ENCODE measurements at places on chromosomes 16 and 17.

DNA sequence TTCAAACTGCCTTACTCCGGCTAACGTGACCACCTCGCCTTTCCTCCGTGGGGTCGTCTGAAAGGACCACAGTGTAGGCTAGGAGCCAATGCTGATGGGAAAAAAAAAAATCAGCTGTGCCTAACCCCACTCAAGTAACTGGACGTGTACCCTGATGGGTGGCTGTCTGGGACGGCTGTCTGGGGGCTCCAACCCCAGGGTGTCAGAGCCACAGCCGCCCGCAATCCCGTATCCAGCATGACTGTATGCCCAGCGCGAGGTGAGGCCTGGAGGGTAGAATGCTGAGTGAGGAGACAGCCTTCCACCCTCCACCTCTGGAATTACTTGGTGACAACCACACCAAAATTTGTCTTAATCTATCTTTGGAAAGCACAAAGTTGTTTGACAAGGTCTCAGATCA, 2.8 kb downstream of the CSNK1D start:
- no peak for DNase-seq

DNA sequence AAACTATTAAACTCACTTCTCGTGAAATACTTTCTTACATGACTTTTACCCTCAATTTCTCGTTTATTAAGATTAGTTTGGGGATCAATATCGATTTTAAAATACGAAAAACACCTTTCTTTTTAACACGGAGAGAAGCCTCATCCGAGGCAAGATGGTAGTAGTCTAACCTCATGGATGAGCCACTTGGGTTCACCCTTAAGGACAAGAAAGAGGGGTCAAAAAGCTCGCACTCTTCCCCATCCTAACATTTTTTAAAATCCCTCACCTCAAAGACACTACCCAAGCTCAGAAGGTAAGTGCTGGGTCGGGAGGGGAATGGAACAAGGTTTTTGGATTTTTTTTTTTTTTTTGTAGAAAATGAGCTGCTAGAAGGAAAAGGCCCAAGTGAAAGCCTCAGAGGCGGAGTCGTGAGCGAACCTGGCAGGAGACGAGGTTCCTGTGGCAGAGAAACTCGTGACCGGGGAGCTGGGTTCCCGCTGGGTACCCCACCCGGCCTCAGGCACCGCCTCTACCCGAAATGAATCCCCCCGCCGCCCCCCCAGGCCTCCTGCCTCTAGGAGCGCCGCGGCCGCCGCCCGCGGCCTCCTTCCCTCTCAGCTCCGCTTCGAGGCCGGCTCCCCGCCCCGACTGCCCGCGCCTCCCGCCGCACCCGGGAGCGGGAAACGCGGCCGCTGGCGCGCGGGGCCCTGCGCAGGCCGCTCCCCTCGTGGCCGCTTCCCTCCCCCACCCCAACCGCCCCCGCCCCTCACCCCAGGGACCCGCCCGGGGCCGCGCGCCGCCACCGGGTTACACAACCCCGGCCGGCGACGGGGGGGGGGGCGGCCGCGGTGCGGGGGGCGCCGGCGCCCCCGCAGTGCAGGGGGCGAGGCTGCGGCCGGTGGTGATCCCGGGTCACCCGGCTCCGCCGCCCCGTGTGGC, 1.6 kb downstream of the NUFIP2 start:
- DNase-seq: peak; percentile 65

- no peak for DNase-seq
These were observed 189.4 kb downstream of the CCT6B start for GRCh38 chr17:34771891-34772290.

- peak; percentile 92 for DNase-seq
These were observed 33.7 kb downstream of the DDX19A start for GRCh38 chr16:70380248-70380918.

DNA sequence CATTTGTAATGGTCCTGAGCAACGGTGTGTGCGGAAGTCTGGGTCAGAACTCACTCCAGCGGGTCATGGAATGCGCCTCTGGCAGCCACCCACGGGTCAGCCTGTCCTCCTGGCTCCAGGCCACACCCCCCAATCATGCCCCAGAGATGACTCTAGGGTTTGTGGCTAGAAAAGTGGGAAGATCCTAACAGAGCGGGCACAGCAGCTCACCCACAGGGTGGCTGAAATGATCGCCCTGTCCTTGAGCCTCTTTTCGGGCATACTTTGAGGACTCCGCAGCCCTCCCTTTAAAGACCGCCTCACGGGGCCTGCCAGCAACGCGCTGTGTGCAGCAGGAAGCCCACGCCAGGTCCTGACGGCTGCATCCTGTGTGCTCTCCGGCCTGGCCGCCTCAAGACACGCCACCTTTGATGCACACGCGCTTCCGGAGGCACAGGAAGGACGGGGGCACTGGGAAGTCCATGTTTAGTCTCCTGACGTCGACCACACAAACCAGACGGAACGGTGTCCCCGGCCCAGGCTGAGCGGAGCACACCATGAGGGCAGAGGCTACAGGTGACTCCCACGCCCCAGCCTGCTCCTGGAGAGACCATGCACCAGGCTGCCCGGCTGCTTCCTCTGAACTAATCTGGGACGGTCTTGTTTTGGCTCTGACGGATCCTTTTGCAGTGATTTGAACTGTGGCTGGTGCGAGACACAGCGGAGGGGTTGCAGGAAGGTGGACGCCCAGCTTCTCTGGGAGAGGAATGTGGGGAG, 92.9 kb downstream of the TBC1D16 start:
- DNase-seq: peak; percentile 28

GRCh38 chr16:67537270-67537635, 8.6 kb downstream of the RIPOR1 start:
- peak; percentile 58 for DNase-seq

DNA sequence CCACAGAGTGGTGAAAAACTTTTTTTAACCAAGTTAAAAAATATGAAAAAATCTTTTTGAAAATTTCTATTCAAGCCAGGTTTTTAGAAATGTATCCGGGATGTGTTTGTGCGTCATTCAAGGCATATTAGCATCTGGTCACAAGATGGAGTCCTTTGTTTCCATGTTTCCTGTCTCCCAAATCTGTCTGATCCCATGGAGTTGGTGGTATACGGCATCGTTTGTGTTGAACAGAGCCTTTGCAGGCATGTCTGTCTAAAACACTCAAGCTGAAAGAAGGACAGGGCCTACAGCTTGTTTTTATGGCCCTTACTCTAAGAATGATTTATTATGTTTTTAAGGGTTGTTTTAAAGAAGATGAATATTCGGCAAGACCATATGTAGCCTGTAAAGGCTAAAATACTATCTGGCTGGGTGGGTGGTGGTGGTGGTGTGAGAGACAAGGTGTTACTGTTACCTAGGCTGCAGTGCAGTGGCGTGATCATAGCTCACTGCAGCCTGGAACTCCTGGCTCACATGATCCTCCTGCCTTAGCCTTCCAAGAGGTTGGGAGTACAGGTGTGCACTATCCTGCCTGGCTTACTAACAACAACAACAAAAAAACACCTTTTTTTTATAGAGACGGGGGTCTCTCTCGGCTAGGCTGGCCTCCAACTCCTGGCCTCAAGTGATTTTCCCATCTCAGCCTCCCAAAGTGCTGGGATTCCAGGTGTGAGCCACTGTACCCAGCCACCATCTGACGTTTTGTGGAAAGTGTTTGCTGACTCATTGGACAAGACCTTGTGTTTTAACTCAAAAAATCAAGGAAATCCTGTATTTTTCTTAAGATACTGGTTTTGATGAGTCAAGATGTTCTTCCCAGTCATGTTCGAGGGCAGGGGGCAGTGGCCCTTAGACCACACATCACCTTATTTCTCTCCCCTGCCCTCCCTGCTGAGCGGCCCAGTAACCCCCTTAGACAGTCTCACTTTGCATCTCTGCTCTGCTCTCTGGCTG, 52.2 kb downstream of the NDE1 start:
- DNase-seq: no peak

- no peak for DNase-seq
These were observed 37.9 kb upstream of the SMIM36 start for GRCh38 chr17:55549140-55549539.

DNA sequence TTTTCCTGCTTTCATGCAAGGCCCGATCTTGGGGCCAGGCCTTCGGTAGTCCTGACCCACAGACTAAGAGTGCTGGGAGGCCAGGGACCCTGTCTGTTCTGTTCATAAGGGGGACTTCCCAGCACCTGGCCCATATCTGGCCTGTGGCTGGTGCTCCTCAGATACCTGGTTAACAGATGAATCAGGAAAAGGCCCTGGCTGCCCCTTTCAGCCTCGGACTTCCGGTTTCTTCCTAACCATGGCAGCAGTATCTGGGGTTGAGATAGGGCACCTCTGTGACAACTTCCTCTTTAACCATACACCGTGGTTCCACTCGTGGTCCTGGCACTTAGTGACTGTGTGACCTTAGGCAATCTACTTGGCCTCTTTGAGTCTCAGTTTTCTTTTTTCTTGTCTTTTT, 18.4 kb downstream of the PLCG2 start:
- no peak for DNase-seq

- DNase-seq: no peak
These were observed 24.2 kb downstream of the SGSH start for GRCh38 chr17:80195671-80196529.

DNA sequence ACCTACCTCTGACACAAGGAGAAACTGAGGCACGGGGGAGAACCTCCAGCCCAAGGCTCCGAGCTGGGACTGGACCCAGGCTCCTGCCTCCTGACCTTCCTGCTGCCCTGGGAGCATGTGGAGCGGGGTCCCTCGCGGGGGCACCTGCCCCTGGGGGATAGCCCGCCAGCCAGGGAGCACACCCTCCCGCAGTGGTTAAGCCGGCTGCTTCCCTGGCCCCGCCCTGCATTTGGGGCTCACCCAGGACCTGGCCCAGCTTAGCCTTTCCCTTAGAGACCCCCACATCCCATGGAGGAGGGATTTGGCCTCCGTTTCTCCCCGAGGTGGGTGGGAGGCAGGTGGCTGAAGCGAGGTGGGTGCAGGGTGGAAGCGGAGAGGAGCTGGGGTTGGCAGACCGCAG, 1.8 kb upstream of the CDH15 start:
- DNase-seq: no peak

DNA sequence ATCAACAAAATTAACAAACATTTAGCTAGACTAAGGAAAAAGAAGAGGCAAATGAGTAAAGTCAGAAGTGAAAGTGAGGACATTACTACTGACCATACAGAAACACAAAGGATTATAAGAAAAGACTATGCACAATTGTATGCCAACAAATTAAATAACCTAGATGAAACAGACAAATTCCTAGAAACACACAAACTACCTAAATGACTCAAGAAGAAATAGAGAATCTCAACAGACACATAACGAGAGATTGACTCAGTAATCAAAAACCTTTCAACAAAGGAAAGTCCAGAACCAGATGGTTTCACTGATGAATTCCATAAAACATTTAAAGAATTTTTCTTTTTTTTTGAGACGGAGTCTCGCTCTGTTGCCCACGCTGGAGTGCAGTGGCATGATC, 35.7 kb upstream of the MYLK3 start:
- DNase-seq: no peak

GRCh38 chr16:81401035-81401950, 43.3 kb upstream of the CMIP start:
- DNase-seq: peak; percentile 30

DNA sequence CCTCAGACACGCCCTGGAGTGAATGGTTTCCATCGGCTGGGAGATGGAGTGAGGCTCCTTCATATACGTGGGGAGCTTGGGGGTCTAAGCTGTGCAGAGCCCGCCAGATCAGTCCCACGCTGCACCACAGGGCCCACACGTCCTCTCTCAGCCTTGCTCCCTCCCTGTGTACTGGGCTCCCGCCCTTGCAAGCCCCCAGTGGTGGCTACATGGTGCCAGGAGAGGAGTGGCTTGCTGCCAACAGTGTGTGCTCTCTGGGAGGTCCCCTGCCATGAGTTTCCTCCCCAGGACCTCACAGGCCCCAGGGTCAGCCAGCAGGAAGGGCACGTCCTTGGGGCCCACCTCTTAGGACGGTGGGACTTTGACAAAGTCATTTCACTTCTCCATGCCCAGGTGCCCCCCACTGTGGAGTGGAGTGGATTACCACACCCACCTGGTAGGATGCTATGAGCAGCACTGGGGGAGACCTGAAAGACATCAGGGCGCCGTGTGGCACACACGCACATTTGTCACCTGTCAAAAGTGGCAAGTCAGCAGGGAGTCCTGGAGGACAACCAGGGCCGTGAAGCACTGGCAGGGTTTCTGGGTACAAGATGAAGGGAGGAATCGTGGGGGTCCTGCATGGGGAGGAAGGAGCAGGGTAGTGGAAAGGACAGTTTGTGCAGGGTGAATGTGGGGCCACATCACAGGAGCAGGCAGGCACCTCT, 13.7 kb downstream of the SLC5A10 start:
- DNase-seq: no peak

- no peak for DNase-seq
These were observed 1427.3 kb downstream of the CDH8 start for GRCh38 chr16:60608971-60609370.

DNA sequence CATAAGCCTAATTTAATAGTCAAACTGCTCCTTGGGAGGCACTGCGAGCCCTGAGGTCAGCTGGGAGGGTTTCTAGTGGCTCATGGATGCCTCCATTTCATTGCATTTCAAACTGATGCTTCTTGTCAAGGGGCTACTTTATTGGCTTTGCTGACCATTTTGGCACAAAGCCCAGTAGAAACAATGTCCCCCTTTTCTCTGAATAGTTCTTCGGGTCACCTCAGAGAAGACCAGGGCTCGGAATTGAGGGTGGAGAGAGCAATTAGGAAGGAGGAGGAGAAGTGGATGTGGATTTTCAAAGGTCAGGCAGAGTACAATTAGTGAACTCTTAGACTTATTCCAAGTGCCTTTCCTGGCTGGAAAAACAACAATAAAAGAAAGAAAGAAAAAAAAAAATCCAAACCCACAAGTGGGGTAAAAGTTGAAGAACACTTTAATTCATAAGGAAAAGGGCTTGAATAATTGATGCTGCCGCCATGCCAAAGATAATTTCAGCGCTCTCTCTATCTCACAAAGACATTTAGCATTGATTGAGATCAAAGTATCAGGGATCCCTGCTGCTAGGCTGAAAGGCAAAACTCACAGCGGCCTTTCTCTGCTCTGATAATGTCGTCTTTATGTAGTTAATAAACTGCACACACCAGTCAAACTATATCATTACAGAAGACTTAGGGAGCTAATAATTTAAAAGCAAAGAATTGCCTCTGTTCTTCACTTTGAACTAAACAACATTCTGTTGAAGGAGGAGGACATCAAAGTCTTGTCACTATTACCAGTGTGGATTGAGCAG, 122.7 kb downstream of the RGS9 start:
- no peak for DNase-seq

GRCh38 chr17:79159926-79160325, 85.3 kb downstream of the ENGASE start:
- no peak for DNase-seq

DNA sequence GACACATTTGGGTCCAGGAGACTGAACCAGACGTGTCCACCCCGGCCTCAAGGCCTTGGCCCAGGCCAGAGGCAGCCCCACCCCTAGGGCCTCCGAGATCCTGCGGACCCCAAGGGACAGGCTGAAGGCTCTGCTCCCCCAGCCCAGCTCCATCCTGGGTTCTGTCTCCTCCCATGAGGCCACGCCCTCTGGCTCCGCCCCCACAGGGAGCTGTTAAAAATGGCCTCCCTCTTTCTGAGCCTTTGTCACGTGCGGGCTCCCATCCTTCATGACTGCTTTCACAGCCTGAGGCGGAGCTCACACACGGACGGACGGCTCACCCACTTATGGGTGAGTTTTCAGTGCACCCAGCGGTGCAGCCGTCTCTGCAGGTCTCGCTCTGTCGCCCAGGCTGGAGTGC, 6.5 kb upstream of the CACNA1H start:
- DNase-seq: no peak

- DNase-seq: no peak
These were observed 1299.0 kb downstream of the CDH11 start for GRCh38 chr16:63822818-63823217.

- DNase-seq: no peak
These were observed 175.8 kb downstream of the NPIPB11 start for GRCh38 chr16:29230671-29231096.

Measured in ACHN (cell line).